ENCODE measurements at places on chromosomes 12 and 14.

- DNase-seq = no peak
Measured at GRCh38 chr14:77055306-77055705, 26.8 kb upstream of the IRF2BPL start.

DNA sequence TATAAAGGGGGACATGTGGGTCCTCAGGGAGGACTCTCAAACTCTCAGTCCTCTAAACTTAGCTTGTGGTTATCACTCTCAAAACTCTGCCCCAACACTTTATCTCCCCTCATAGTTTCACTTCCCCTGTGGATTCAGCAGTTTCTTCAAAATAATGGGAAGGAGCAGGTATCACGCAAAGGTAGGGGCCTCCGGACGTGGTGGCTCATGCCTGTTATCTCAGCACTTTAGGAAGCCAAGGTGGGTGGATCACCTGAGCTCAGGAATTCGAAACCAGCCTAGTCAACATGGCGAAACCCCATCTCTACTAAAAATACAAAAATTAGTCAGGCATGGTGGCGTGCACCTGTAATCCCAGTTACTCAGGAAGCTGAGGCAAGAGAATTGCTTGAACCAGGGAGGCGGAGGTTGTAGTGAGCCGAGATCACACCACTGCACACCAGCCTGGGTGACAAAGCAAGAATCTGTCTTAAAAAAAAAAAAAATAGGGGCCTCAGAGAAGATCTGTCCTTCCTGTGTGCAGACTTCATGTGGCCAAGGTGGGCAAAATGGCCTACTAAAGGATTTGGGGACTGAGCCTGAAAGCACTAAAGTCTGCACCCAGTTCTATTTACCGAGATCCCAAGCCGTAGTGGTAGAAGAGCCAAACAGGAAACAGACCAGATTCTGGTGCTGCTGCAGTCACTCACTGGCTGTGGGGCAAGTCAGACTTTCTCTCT is 6.4 kb downstream of the ITGB7 start:
- peak; percentile 30 for DNase-seq

GRCh38 chr12:1872448-1872847 is 46.0 kb downstream of the CACNA2D4 start:
- no peak for DNase-seq

DNA sequence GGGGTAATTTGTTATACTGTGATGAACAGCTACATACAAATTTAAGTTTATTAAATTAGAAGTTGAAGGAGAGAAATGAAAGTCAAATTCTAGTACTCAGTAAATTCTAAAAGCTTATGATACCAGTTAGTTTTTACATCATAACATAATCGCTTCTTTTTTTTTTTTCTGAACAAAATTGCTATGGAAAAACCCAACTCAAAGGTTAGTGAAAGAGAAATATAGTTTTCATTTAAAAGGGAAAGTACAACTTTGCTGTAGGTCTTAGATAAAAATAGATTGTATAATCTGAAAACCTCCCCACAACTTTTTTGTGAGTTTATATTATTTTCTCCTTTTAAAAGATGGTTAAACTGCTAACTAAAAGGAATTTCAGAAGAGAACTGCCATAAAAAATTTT is 53.7 kb upstream of the LRRK2 start:
- no peak for DNase-seq
